ENCODE measurements at places on chromosomes 3 and 15.
A peak's percentile ranks its signal among the peaks of the same experiment; 100 is the strongest.

- no peaks in the 10 kb centered on the region for H3K27me3 ChIP-seq
Measured at GRCh38 chr3:154059833-154060232, 61.4 kb upstream of the ARHGEF26 start.

GRCh38 chr3:33269385-33269784 lies 7.9 kb upstream of the FBXL2 start:
- no peaks in the 10 kb centered on the region for H3K27me3 ChIP-seq
- H3K4me3 ChIP-seq = no peak overlapping the region
- DNase-seq = no peak
- no peak overlapping the region for H3K27ac ChIP-seq
- no peaks in the 10 kb centered on the region for H3K4me1 ChIP-seq
- no peaks in the 10 kb centered on the region for H3K36me3 ChIP-seq

GRCh38 chr15:98800437-98801233 lies 152.3 kb downstream of the IGF1R start:
- peaks cover 25% of the 10 kb centered on the region for H3K4me1 ChIP-seq
- no peaks in the 10 kb centered on the region for H3K36me3 ChIP-seq
- peaks cover 4% of the 10 kb centered on the region for H3K27me3 ChIP-seq
- DNase-seq = no peak
- H3K4me3 ChIP-seq = peak overlapping the region; percentile 30
- H3K27ac ChIP-seq = no peak overlapping the region

DNA sequence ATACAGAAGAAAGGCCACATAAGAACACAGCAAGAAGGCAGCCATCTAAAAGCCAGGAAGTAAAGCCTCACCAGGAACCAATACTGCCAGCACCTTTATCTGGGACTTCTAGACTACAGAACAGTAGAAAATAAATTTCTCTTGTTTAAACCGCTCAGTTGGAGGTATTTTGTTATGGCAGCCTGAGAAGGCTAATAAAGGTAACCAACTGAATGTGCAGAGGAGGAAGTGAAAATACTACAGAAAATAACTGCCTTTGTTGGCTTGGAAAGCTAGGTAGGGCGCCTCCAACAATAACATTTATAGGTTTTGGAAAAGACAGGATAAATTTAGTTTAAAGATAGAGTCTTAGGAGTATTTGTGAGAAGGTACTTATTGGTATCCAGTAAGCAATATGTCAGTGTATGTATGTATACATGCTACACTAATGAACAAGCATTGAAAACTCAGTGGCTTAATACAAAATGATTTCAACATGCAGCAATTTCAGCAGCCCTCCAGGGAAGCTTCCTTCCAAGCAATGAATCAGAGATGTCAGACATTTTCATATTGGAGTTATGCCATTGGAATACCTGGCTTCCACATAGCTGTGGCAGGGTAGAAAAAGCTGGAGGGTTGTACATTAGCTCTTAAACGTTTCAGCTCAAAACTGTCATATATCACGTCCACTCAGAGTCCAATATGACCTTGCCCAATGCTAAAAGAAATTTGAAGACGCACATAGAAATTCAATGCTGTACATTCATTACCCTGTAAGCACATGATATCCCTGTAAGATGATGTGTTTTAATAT lies 48.9 kb downstream of the ZBBX start:
- no peak for DNase-seq
- no peak overlapping the region for H3K4me3 ChIP-seq

DNA sequence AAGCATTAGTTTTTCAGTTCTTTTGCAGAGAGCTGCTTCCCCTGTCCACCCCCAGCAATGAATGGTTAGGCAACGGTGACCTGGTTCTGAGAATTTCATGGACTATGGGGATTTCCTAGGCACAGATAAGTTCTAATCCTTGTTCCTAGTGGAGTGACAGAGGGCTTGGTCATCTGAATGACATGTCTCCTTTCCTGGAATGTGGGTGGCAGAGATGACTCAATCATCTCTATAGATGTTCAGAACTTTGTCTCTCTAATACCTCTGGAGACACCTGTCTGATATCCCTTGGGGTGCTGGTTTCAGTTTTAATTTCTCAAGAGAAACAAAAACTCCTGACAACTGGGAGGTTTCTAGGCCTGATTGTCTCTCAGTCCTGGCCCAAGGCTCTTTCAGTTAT lies 10.4 kb downstream of the PLA2G4E start:
- DNase-seq = no peak
- no peak overlapping the region for H3K27ac ChIP-seq
- H3K4me1 ChIP-seq = no peaks in the 10 kb centered on the region
- no peak overlapping the region for H3K4me3 ChIP-seq
- no peaks in the 10 kb centered on the region for H3K36me3 ChIP-seq

GRCh38 chr3:70006089-70006488 lies 6.6 kb downstream of the SAMMSON start:
- H3K4me1 ChIP-seq = no peaks in the 10 kb centered on the region
- no peaks in the 10 kb centered on the region for H3K27me3 ChIP-seq

GRCh38 chr3:88812576-88812975 lies 294.8 kb upstream of the EPHA3 start:
- no peak for DNase-seq
- H3K36me3 ChIP-seq = no peaks in the 10 kb centered on the region
- no peak overlapping the region for H3K4me3 ChIP-seq
- no peak overlapping the region for H3K27ac ChIP-seq

- peaks cover 56% of the 10 kb centered on the region for H3K4me1 ChIP-seq
- H3K27ac ChIP-seq = peak overlapping the region; percentile 96
- peak; percentile 7 for DNase-seq
- peak overlapping the region; percentile 67 for H3K4me3 ChIP-seq
Measured at GRCh38 chr3:128878556-128879124, 780 bp upstream of the ACAD9 start.

GRCh38 chr3:129597087-129597999 lies 9.1 kb downstream of the PLXND1 start:
- H3K4me1 ChIP-seq = peaks cover 67% of the 10 kb centered on the region
- no peak overlapping the region for H3K27ac ChIP-seq
- peaks cover 27% of the 10 kb centered on the region for H3K27me3 ChIP-seq
- H3K36me3 ChIP-seq = no peaks in the 10 kb centered on the region
- no peak for DNase-seq
- H3K4me3 ChIP-seq = no peak overlapping the region

- H3K36me3 ChIP-seq = no peaks in the 10 kb centered on the region
- no peaks in the 10 kb centered on the region for H3K27me3 ChIP-seq
- no peaks in the 10 kb centered on the region for H3K4me1 ChIP-seq
- no peak for DNase-seq
- no peak overlapping the region for H3K4me3 ChIP-seq
Measured at GRCh38 chr15:60679256-60679655, 200.3 kb upstream of the ICE2 start.

GRCh38 chr3:139299261-139300132 lies 44.3 kb upstream of the MRPS22 start:
- H3K27ac ChIP-seq = no peak overlapping the region
- no peaks in the 10 kb centered on the region for H3K27me3 ChIP-seq
- DNase-seq = no peak
- no peaks in the 10 kb centered on the region for H3K4me1 ChIP-seq
- H3K36me3 ChIP-seq = no peaks in the 10 kb centered on the region

DNA sequence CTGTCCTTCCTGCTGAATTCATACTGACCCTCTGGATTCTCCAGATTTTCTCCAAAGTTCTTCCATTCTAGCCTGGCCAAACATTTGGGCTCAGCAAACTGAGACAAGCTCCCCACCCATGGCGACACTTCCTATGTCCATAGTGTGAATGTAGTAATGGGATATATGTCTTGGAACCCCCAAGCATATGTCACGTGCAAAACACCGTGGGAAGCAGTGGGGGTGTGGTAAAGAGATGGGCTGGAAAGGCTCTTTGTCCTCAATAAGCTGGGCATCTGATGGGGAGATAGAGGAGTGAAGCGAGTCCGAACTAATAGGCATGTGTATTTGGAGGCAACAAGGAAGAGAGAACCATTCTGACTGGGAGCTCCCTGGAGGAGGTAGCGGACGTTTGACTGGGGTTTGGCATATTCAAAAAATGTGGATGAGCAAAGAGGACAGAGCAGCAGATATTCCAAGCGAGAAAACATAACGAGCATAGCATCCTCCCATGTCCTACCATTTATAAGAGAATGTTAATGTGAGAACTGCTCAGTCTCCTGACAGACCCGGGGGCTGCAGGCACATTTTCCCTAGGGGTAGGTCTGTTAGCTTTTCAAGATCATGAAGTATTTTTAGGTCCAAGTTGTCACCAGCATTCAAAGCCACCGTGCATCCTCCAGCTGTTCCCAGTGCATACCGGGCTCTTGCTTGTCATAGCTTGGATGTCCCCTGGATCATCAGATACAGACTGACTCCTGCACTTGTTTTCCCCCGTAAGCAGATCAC lies 25.6 kb downstream of the TPM1 start:
- DNase-seq = no peak
- no peak overlapping the region for H3K4me3 ChIP-seq
- no peaks in the 10 kb centered on the region for H3K4me1 ChIP-seq
- no peaks in the 10 kb centered on the region for H3K27me3 ChIP-seq
- H3K27ac ChIP-seq = no peak overlapping the region

DNA sequence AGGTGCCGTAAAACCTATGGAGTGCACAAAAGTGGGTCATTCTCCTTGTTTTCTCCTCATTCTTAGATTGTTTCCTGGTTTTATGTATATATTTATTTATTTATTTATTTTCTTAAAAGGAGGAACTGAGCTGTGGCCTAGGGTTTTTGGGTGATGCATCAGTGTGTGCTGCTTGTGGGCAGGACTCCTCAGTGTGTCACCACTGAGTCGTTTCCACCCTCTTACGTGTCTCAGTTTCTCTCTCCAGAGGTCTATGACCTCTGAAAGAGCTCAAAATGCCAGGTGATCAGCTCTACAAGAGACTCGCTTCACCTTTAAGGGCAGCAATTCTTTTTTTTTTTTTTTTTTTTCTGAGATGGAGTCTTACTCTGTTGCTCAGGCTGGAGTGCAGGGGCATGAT lies 72.9 kb downstream of the CD200 start:
- H3K27ac ChIP-seq = no peak overlapping the region
- no peaks in the 10 kb centered on the region for H3K36me3 ChIP-seq
- H3K4me3 ChIP-seq = no peak overlapping the region
- DNase-seq = no peak
- no peaks in the 10 kb centered on the region for H3K4me1 ChIP-seq

DNA sequence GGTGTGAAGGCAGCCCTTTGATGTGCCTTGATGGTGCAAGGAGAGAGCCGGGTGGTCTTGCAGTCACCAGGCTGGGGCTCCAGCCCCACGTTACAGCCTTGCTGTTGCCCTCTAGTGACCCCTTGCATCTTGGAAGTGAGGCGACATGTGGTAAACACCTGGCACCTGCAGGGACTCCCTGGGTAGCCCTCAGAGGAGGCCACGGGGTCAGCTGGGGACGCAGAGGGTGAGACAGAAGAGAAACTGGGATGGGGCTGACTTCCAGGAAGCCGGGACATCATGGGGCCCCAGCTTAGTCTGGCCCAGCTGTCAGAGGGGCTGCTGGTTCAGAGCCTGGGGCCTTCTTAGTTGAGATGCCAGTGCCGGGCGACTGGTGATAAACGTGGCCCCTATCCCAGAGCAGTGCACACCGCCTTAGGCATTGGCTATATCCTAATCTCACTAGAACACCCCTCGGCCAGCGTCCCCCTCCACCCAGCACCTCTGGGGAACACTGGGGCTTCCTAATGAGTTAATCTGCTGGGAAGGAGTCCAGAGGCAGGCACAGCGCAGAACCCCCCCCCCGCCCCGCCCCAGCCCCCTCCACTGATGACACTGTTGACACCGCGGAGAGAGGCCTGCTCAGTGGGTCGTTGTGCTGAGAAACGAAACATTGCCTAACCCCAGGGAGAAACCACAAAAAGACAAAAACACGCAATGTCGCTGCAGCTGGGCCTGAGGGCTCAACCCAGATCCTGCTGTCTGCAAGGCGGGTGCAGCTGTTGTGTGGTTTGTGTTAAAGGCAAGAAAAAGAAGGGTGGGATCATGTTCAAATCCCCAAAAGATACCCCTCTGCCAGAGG lies 60.5 kb upstream of the KLF13 start:
- H3K36me3 ChIP-seq = no peaks in the 10 kb centered on the region
- peak overlapping the region; percentile 80 for H3K27ac ChIP-seq
- peaks cover 86% of the 10 kb centered on the region for H3K4me1 ChIP-seq
- peak; percentile 83 for DNase-seq
- peak overlapping the region; percentile 5 for H3K4me3 ChIP-seq
- no peaks in the 10 kb centered on the region for H3K27me3 ChIP-seq

- H3K27me3 ChIP-seq = no peaks in the 10 kb centered on the region
- peaks cover 7% of the 10 kb centered on the region for H3K4me1 ChIP-seq
- H3K4me3 ChIP-seq = no peak overlapping the region
- no peak for DNase-seq
Measured at GRCh38 chr3:184716622-184717398, 4.9 kb upstream of the MAGEF1 start.

DNA sequence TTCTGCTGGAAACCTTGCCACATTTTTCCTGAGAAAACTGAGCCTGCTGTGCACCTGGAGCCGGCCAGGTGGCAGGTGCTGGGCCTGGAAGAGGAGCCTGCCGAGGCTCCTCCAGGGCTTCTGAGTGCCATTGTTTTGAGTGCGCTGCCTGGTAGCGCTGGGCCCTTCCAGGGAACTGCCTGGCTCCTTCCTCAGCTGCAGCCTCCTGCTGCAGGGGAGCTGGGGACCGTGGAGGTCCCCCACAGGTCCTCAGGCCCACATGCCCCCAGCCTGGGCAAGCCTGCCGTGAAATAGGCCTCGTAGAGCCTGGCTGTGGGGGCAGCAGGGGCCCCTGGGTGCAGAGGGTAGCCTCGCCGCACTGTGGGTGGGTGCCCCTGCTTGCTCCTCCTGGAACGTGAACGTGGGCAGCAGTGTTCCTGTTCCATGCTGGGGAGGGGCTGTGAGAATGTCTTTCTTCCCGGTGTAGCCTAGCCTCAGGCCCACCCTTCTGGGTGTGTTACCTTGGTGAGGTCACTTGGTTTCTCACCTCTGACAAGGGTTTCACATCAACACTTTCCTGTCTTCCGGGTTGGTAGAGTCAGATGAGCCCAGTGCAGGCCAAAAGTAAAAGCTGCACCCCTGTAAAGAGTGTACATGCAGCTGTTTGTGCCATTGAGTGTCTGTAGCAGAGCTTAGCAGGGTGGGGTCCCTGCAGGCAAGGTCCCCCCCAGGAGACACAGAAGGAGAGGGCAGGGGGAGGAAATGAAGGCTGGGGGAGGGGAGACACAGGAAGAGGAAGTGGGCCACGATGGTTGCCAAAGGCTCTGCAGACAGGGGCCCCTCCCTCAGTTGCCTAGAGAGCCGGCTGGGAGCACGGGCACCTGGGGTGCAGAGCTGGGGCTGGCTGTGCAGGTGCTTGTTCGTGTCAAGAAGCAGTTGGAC lies 34.5 kb downstream of the KLF13 start:
- peak overlapping the region; percentile 56 for H3K4me3 ChIP-seq
- peaks cover 20% of the 10 kb centered on the region for H3K36me3 ChIP-seq
- H3K27me3 ChIP-seq = no peaks in the 10 kb centered on the region
- H3K4me1 ChIP-seq = peaks cover 99% of the 10 kb centered on the region

- H3K27me3 ChIP-seq = no peaks in the 10 kb centered on the region
- no peak overlapping the region for H3K4me3 ChIP-seq
- H3K27ac ChIP-seq = no peak overlapping the region
- no peaks in the 10 kb centered on the region for H3K4me1 ChIP-seq
Measured at GRCh38 chr3:87581240-87581639, 304.9 kb upstream of the POU1F1 start.
